ENCODE measurements at places on chromosomes 13 and 19.

GRCh38 chr13:31136724-31137123 is 25.0 kb downstream of the HSPH1 start:
- no peak for DNase-seq

DNA sequence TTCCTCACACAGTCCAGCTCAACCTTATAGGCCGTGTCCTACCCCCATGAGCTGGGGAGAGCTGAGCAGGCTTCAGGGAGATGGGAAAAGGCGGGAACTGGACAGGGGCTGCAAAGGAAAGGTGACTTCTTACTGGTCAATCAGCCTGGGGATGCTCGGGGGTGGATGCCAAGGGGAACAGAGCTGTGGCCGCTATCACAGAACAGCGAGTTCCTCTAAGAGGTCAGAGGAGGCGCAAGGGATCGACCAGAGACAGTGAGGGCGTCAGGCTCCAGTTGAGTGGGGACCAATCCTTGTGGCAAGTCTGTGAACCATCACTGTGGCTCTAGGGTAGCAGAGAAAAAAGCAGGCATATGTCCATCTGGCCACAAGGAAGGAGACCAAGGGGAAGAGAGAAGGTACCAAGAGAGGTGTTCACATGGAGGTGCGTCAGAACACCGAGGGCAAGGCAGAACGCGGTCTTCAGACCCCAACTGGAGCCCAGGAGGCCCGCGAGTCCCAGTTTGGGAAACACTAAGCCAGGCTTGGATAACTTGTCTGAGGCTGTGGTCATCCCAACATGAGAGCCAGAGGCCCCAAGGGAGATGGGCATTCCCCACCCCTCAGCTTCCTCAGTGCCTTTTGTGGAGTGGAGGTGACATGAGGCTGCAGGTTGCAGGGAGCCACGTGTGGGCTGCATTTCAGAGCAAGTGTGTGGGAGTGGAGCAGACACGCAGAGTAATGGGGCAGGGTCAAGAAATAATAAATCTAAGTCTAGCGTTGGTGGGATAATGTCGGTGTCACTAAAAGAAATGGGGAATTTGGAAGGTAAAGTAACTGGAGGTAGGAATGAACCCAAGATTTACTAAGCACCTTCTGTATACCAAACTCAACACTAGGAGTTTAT is 3.9 kb downstream of the F10 start:
- no peak for DNase-seq

DNA sequence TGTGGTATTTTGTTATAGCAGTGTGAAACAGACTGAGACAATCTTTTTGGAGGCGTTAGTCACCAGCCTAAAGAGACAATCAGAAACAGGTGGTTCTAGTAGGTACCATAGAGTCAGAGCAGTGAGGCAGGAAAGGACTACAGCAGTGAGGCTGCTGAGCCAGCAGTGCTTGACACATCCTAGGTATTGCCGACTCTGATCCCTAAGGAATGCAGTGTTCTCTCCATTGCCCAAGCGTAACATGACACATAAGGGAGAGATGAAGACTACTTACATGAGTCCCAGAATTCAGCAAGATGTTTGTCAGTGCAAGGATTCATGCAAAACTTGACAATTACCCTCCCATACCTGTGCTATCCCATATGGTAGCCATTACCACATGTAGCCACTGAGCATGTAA is 62.4 kb upstream of the XPO4 start:
- DNase-seq: peak; percentile 95

GRCh38 chr13:27041341-27041740 is 130.3 kb downstream of the USP12 start:
- DNase-seq: no peak

DNA sequence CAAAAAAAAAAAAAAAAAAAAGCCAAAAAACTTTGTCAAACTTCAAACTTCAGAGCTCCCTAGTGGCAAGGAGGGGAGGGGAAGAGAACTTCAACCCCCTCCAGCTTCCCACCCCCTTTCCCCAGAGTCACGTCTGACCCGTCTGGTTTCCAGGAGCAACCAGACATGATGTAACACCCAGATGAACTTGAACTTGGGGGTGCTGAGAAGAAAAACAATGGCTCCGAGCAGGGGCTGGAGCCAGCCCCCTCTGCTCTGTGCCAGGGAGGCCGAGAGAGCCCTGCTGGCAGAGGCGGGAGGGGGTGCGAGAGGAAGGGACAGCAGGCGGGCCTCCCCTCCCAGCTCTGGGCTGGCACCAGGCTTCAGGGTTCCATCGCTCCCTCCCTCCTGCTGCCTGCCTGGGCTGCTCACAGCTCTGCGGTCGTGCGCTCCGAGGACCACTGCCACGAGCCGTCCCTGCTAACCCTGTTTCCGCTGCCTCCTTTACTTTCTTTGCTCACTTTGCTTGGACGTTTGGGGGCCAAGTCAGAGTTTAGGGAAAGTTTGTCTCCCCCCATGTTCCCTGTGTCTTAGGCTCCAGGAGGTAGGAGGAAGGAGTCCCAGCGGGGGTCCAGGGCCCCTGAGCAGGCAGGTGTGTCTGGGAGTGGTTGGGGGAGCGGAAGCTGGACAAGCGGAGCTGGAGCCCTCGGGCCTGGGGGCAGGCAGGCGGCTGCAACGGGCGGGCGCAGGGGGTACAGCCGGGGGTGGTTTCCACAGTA is 11.1 kb downstream of the LYL1 start:
- DNase-seq: peak; percentile 71

DNA sequence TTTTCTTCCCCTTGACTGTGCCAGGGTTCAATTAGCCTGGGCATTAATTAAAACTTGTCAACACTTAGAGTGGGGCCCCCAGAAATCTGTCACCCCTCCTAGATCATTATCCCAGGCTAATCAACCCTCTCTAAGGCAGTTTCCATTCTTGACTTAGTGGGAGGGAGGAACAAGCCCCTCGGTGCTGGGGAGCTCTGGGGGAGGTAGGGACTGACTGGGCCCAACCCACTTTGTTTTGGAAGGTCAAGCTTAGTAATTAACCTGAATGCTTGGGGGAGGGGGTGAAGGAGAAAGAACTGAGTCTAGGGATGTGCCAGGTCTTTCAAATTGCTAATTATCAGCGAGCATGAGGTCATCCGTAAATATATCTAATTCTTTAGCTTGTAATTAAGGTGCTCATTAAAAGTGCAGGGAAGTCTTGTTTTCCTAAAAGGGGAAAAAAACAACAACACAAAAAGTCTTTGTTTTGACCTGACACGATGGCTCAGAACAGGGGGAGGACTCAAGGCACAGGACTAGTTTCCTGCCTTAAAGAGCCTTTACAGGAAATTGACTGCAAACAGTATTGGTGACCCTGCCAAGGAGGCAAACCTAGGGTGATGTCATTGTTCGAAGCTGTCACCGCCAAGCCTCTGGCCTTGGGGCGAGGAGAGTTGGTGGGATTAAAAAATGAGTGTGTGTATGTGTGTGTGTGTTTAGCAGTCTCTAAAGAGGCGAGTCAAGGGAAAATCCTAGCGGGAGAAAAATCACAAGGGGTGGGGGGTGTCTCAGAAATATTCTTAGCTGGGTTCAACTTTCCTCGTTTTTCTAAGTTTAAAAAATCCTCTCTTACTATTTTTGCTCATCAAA is 19.4 kb downstream of the ACTN4 start:
- DNase-seq: peak; percentile 89

- no peak for DNase-seq
Observed at GRCh38 chr19:49761249-49761624, 1.9 kb downstream of the TSKS start.

GRCh38 chr13:75751350-75751749 is 115.2 kb downstream of the LMO7 start:
- DNase-seq: no peak

All from kidney tubule cell (primary cell).